Prostate gland (tissue), 2 donors: ENCODE measurements at places on chromosomes 12 and 14. TPM values are rescaled to one million over a fixed set of nuclear protein-coding genes. Genes with fewer than 3 reads are reported as not detected.

SERPINA4 gene
- total RNA-seq: 2.2 TPM

C12orf54 gene
- total RNA-seq: not detected

RBP5 gene
- 2.4 TPM for total RNA-seq

CDCA3 gene
- 1.7 TPM for total RNA-seq

POU6F1 gene
- 13.5 TPM for total RNA-seq

MOK gene
- total RNA-seq: 17.8 TPM

GRCh38 chr12:106452309-106452708 is 94.8 kb downstream of the POLR3B start:
- no peak overlapping the region for H3K27ac ChIP-seq
- H3K36me3 ChIP-seq: no peaks in the 10 kb centered on the region
- H3K4me1 ChIP-seq: no peaks in the 10 kb centered on the region
- no peaks in the 10 kb centered on the region for H3K27me3 ChIP-seq
- no peak for DNase-seq
- no peak overlapping the region for H3K4me3 ChIP-seq

DNA sequence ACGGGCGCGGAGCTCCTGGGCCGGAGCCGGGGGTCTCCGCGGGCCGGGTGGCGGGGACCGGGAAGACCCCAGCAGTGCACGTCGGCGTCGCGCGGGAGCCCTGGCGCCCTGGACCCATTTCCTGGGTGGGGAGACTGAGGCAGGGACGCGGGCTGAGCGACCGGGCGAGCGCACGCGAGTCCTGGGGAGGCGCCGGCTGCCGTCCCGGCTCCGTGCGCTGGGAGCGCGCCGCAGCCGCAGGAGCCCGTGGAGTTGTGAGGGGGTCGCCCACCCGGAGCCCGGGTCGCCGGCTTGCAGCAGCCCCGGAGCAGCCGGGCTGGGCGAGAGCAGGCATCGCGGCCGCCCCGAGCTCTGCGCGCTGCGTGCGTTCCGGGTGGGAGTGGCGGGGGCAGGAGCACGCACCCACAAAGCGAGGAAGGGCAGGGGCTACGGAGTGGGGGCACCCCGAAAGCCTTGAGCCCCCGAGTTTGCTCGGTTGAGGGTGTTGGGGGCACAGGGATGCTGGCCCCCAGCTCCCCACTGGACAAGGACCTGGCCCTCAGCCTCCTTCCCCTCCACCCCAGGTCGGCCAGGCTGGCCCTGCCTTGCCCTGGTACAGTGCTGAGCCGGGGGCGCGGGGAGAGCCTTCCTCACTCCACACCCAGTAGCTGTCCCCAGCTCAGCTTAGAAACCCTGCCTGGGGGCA is 620 bp downstream of the MMP17 start:
- peaks cover 14% of the 10 kb centered on the region for H3K4me1 ChIP-seq
- H3K36me3 ChIP-seq: no peaks in the 10 kb centered on the region
- no peak for DNase-seq
- peaks cover 9% of the 10 kb centered on the region for H3K27me3 ChIP-seq

GRCh38 chr14:30706704-30707103 is 84.6 kb downstream of the SCFD1 start:
- H3K27me3 ChIP-seq: no peaks in the 10 kb centered on the region
- H3K4me3 ChIP-seq: no peak overlapping the region

DNA sequence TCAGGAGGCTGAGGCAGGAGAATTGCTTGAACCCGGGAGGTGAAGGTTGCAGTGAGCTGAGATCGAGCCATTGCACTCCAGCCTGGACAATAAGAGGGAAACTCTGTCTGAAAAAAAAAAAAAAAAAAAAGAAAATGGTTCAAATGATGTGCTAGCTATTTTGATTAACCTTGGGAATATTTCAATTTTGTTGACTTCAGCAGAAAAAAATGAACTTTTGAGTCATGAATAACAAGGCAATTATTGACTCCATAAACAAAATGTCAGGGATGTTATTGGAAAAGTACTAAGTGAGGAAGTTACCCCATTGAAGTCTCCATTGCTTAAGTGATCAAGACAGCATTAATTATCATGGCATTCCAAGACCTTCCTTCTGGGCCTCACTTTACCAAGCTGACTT is 10.6 kb upstream of the PKP2 start:
- H3K27ac ChIP-seq: no peak overlapping the region
- no peak overlapping the region for H3K4me3 ChIP-seq
- H3K27me3 ChIP-seq: no peaks in the 10 kb centered on the region
- DNase-seq: no peak

DNA sequence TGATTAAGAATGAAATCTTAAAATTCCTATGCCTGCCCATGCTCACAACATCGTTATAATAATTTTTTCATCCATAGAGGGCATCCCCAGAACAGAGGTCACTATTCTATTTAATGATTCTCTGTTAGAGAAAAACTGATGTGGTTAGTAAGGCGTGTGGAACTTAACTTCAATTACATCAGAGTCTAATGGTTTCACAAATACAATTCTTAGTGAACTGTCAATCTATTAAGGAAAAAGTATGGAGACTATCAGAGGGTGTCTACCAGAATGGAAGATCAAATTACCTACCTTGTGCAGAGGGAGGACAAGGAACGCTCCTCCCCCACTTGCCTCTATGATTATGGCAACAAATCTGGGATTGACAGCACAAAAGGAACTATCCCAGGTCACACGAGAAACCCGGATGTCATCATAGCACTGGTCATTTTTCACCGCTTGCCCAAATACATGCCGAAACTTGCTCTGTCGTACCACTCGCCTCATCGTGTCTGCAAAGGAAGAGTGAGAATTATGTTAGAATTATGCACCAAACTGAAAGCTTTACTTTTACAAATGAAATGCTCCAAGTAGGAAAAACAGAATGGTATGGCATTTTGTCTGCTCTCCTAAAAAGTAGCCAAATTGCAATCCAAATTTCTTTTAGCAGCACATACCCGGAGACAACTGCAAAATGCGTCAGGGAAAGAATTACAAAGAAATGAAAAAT is 30.3 kb downstream of the CORO1C start:
- H3K4me3 ChIP-seq: no peak overlapping the region
- peak; percentile 30 for DNase-seq
- H3K27ac ChIP-seq: peak overlapping the region; percentile 71

GRCh38 chr14:75338398-75338797 is 59.8 kb downstream of the FOS start:
- no peak overlapping the region for H3K27ac ChIP-seq
- H3K36me3 ChIP-seq: no peaks in the 10 kb centered on the region
- H3K4me3 ChIP-seq: no peak overlapping the region
- no peak for DNase-seq
- H3K27me3 ChIP-seq: no peaks in the 10 kb centered on the region
- no peaks in the 10 kb centered on the region for H3K4me1 ChIP-seq

DNA sequence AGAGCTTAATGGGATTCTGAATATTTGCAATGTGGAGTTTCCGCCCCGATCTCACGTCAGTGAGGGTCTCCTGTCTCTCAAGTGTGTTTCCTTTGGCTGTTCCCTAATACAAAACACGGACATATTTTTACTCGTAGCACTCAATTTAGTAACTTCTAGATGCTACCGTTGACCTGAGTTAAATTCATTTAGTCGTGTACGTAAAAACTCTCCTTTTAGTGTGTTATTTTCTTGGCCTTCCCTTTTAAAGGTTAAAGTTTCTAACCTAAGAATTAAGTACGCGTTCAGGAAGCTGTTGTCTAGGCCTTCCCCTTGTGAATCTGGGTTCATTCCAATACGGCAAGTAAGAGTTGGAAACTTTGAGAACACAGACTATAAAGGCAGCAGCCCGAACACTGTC is 64.4 kb downstream of the DDX51 start:
- no peaks in the 10 kb centered on the region for H3K36me3 ChIP-seq
- no peak for DNase-seq
- no peak overlapping the region for H3K4me3 ChIP-seq
- no peaks in the 10 kb centered on the region for H3K27me3 ChIP-seq
- no peak overlapping the region for H3K27ac ChIP-seq

DNA sequence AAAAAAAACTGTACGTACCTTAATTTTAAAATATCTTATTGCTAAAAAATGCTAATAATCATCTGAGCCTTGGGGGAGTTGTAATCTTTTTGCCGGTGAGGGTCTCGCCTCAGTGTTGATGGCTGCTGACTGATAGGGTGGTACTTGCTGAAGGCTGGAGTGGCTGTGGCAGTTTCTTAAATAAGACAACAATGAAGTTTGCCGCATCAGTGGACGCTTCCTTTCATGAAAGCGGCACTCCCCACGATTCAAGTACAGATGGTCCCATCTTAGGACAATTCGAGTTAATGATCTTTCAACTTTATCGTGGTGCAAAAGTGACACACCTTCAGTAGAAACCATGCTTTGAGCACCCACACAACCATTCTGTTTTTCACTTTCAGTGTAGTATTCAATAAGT is 7.6 kb upstream of the PLD4 start:
- H3K27me3 ChIP-seq: no peaks in the 10 kb centered on the region
- no peaks in the 10 kb centered on the region for H3K36me3 ChIP-seq
- H3K4me3 ChIP-seq: no peak overlapping the region
- no peaks in the 10 kb centered on the region for H3K4me1 ChIP-seq
- no peak for DNase-seq

GRCh38 chr12:50013361-50014147 is 11.7 kb downstream of the RACGAP1 start:
- H3K36me3 ChIP-seq: no peaks in the 10 kb centered on the region
- DNase-seq: no peak
- no peak overlapping the region for H3K27ac ChIP-seq
- no peaks in the 10 kb centered on the region for H3K27me3 ChIP-seq
- no peak overlapping the region for H3K4me3 ChIP-seq

DNA sequence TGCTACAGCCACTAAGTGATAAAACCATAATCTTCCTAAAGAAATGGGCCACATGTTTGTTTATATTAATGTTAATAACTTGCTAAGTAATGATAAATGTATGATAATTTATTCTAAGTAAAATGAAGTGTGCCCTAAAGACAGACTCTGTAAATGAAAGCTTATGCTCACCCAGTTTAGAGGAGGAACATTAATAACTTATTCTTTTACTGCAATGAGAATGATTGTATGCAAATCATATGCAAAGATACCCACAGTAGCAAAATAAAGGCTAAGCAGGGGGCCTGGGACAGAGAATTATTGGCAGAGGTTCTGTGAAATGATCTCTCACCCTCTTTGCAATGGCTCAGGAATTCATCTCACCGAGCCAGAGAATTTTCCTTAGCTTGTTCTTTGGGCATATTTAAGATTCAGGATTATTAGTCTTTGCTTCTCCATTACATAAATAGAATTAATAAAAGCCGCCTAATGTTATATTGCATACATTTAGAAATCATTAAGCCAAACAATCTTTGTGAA is 75.9 kb downstream of the TMEM132D start:
- H3K27me3 ChIP-seq: no peaks in the 10 kb centered on the region
- H3K4me3 ChIP-seq: no peak overlapping the region
- H3K4me1 ChIP-seq: no peaks in the 10 kb centered on the region
- no peaks in the 10 kb centered on the region for H3K36me3 ChIP-seq
- no peak overlapping the region for H3K27ac ChIP-seq

DNA sequence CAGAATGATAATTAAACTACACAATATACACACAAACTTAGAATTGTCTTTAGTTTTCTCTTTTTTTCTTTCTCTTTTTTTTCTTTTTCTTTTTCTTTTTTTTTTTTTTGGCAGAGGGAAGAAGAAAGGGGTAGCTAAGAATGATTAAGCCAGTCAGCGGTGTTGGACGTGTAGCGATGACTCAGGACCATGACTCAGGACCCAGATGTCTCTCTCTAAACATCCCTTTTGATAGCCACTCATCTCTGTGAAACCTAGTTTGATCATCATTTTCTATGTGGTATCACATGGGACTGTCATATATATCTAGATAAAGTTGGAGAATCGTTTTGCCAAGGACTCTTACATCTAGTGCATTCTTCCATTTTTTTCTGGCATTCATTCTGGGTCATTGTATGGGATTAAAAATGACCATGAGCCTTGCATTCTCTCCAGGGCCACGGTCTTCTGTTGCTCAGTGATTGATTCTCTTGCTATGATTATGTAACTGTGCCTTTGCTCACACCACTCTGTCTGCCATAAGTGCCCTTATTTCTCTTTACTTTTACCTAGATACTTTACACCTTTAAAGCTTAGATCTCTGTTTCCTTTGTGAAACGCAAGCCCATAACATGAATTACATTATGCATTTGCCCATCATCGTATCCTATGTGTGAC is 26.6 kb upstream of the NRXN3 start:
- no peaks in the 10 kb centered on the region for H3K36me3 ChIP-seq
- H3K4me1 ChIP-seq: no peaks in the 10 kb centered on the region
- DNase-seq: no peak
- H3K27ac ChIP-seq: no peak overlapping the region
- no peak overlapping the region for H3K4me3 ChIP-seq

DNA sequence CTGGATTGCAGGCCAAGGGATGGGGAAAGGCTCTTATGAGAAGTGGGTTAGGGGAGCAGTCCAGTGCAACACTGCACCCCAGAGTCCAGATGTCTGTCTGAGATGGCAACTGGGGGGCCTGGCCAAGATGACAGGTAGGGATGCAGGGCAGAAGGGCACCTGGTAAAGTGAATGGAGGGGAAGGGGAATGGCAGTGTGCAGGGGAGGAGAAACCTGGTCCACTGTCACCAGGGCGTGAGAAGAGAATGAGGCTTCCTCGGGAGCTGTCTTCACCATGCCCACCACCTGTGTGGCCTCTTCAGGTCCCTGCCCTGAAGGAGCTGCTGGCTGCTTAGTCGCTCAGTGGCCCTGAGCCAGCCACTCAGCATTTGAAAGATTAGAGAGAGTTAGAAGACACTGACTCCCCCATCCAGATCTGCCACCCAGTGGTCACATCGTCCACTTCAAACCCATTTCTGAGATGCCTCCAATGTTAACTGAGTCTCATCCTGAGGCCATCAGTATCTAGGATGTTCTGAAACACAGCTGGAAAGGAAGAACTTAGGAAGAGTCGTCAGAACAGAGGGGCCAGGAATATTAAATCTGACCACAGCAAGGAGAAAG is 57.3 kb downstream of the PLEKHG3 start:
- peaks cover 12% of the 10 kb centered on the region for H3K4me1 ChIP-seq
- no peaks in the 10 kb centered on the region for H3K27me3 ChIP-seq
- H3K27ac ChIP-seq: peak overlapping the region; percentile 54
- no peak for DNase-seq
- H3K36me3 ChIP-seq: no peaks in the 10 kb centered on the region
